ENCODE measurements at places on chromosomes 11 and 22. TPM values are rescaled to one million over a fixed set of nuclear protein-coding genes. Genes with fewer than 3 reads are reported as not detected.

The BTG4 gene
- total RNA-seq = not detected

The IL10RA gene
- 21.2 TPM for total RNA-seq

The C1QTNF4 gene
- total RNA-seq = 1.3 TPM

The HEPHL1 gene
- not detected for total RNA-seq

The NDUFC2 gene
- total RNA-seq = 224 TPM

The USP28 gene
- total RNA-seq = 21.7 TPM

The KCNQ1 gene
- 33.7 TPM for total RNA-seq

The OR52E5 gene
- not detected for total RNA-seq

The HTR3B gene
- not detected for total RNA-seq

The SERPINH1 gene
- total RNA-seq = 358 TPM

The NEU3 gene
- total RNA-seq = 9.7 TPM

The PLEKHB1 gene
- total RNA-seq = 16.7 TPM

The OR5AK2 gene
- total RNA-seq = not detected

The ARHGAP20 gene
- 4.4 TPM for total RNA-seq

The GAB2 gene
- total RNA-seq = 43.8 TPM

The SLC22A12 gene
- not detected for total RNA-seq

Measured in left lung (tissue), 14 donors.